ENCODE measurements at places on chromosomes 12 and 14. TPM values are rescaled to one million over a fixed set of nuclear protein-coding genes. Genes with fewer than 3 reads are reported as not detected.

DNA sequence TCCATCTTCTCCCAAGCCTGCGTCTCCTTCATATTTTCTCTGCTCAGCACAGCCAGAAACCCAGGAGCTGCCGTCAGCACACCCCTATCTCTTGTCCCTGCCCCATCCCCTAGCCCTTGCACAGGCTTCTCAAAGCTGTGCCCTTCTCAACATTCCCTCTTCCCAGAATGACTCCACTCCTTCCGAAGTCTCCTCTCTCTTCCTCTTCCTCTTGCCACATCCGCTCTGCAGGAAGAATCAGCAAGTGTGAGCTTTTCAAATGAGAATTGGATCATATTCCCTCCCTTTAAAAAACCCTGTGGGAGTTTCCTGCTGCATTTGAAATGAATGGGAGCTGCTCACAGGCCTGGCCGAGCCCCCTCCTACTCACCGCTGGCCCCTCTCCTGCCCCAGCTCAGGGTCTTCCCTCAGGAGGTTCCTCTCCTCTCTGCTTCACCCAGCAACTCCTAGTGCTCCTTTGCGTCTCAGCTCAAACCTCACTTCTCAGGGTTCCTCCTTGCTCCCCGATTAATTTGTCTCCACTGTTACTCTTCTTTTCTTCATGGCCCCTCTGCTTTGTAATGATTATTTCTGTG lies 528.5 kb upstream of the CCDC196 start:
- no peak for DNase-seq
- H3K27me3 ChIP-seq = peaks cover 11% of the 10 kb centered on the region
- H3K36me3 ChIP-seq = no peaks in the 10 kb centered on the region
- no peak overlapping the region for H3K4me3 ChIP-seq
- H3K4me1 ChIP-seq = no peaks in the 10 kb centered on the region
- H3K27ac ChIP-seq = no peak overlapping the region

DNA sequence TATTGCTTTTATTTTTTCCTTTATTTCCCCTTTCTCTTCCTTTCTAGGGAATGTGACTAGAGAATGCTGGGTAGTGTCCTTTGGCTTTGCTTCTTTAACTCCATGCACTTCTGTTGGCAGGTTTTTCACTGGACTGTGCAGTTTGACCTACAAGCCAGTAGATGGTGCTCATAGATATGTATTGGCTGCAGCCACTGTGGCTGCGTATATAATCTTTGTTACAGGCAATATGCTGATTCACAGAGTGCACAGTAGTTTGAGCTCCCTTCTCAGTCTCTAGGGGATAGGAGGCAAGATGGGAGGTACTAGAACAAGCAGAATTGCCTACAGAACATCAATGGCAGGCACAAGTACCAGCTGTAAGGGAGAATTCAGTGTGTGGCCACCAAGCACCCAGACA lies 503.5 kb downstream of the LRFN5 start:
- no peak overlapping the region for H3K4me3 ChIP-seq
- H3K27me3 ChIP-seq = no peaks in the 10 kb centered on the region
- no peaks in the 10 kb centered on the region for H3K36me3 ChIP-seq
- no peaks in the 10 kb centered on the region for H3K4me1 ChIP-seq
- DNase-seq = peak; percentile 26

DNA sequence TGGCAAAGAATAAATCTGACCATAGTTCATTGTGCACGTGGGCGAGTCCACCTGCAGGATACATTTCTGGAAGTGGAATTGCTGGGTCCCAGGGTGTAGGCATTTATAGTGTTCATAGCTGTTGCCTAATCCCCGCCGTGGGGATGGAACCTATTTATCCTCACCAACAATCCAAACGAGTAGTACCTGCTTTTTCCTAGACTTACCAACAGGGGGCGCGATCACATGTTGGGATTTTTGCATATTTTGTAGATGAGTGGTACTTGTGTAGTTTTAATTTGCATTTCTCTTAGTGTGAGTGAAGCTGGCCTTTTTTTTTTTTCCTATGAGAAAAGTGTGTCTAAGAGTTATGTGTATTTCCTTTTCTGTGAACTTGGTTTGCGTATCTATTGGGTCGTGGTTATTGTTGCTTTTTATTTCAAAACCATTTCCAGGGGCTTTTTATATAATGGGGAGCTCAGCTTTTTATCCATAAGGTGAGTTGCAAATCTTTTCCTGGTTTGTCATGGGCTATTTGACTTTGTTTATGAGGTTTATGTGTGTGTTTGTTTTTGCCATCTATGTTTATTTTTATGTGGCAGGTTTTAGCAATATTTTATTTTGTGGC lies 67.2 kb downstream of the CCDC92 start:
- peaks cover 6% of the 10 kb centered on the region for H3K27me3 ChIP-seq
- H3K36me3 ChIP-seq = no peaks in the 10 kb centered on the region
- no peaks in the 10 kb centered on the region for H3K4me1 ChIP-seq
- peak; percentile 77 for DNase-seq
- H3K27ac ChIP-seq = no peak overlapping the region

GRCh38 chr14:50953502-50953901 lies 9.2 kb upstream of the PYGL start:
- no peaks in the 10 kb centered on the region for H3K27me3 ChIP-seq
- no peaks in the 10 kb centered on the region for H3K4me1 ChIP-seq
- no peak for DNase-seq
- no peaks in the 10 kb centered on the region for H3K36me3 ChIP-seq
- H3K27ac ChIP-seq = no peak overlapping the region

DNA sequence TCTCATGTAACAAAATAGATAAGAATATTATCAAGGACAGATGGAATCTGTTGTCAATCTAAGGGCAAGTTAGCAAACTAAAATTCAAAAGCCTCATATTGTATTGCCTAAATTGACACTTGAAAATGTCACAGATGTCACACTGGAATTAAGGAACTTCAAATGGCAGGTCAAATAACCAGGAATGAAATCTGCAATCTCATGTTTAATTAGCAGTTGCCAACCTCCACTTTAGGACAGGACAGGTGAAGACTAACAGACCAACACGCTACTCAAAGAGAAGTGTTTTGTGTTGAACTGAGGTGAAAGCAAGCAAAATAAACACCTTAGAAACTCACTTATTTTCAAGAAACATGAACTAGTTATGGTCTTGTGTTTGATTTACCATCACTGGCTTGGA lies 11.1 kb downstream of the KIF21A start:
- H3K27ac ChIP-seq = no peak overlapping the region
- H3K27me3 ChIP-seq = no peaks in the 10 kb centered on the region

DNA sequence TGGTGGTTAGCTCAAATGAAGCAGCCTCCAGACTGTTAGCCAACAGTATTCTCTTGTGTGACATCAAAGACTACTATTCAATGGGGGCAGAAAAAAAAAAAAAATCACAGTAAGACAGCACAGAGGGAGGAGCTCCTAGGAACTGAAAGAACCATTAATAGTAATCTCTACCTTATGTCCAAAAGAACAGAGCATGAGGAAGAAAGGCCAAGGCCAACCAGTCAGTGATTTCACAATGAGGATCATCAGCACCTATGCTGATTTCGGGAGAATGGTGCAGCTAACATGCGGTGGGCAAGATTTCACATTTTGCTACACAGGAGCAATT lies 66.3 kb upstream of the SOX5 start:
- H3K4me3 ChIP-seq = no peak overlapping the region
- H3K27ac ChIP-seq = no peak overlapping the region
- no peaks in the 10 kb centered on the region for H3K36me3 ChIP-seq

GRCh38 chr12:110310763-110311162 lies 29.7 kb downstream of the ATP2A2 start:
- H3K27ac ChIP-seq = no peak overlapping the region
- DNase-seq = no peak
- H3K27me3 ChIP-seq = no peaks in the 10 kb centered on the region

KRT79 gene
- not detected for total RNA-seq
